ENCODE measurements at places on chromosomes 6 and 20.

- DNase-seq = no peak
Observed at GRCh38 chr20:60255415-60255814, 297.2 kb downstream of the CDH26 start.

- DNase-seq = no peak
Observed at GRCh38 chr20:12072954-12073264, 155.2 kb downstream of the BTBD3 start.

GRCh38 chr6:167648501-167649278, 178.0 kb upstream of the AFDN start:
- DNase-seq = no peak

DNA sequence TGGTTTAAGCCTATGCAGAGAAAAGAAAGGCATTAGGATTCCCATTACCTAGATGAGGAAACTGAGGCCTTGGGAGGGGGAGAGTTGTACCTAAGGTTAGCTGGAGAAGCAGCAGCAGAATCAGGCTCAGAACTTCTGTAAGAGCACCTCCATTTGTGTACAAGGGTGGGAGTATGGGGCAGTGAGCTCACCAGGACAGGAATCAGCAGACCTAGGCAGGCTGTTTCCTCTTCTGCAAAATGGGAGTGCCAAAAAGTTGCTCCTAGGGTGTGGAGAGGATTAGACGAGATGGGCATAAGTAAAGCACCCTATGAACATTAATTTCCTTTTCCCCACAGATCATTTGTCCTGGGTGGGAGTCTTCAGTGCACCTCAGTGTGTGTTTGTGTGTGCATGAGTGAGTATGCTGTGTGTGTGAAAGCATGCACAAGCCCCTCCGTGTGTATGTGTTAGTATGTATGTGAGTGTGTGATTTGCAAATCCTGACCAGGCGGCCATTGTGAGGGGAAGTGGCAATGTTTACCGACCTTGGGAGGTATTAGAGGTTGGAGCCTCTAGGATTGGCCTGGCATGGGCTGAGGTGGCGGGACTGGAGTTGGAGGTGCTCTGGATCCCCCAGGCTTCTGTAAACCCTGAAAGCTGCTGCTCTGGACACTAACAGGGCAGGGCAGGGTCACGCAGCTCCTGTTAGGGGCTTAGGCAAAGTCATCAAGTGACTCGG, 78.8 kb downstream of the VEGFA start:
- DNase-seq = no peak

- DNase-seq = no peak
Observed at GRCh38 chr6:4125500-4125899, 9.9 kb downstream of the ECI2 start.

GRCh38 chr6:156984178-156984738, 207.1 kb downstream of the ARID1B start:
- no peak for DNase-seq

- DNase-seq = no peak
Observed at GRCh38 chr6:70375166-70375565, 38.1 kb upstream of the FAM135A start.

DNA sequence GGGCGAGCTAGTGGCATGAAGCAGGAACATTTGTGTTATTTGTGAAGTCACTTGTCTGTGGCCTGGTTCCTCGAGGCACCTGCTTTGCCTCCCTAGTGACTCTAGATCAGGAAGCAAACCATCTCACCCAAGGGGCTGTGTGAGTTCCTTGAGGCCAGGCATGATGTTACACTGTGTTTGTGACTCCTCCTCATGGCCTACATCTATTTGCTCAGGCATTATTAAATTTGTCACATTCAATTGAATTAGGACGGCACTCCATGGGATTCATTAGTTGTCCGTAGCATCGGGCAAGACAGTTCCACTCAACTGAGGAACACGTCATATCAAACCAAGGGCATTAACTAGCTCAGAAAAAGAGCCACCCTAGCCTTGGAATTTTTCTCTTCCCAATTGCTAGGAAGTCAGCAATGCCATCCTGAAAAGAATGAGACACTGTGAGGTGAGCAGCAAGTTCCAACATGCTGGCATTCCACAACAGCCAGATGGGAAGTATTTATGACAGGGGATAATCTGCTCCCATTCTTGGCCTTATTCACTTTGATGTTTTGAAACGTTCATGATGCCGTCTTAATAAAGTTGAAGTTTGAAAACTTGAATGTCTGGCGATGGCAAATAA, 17.2 kb downstream of the TMEM200A start:
- DNase-seq = no peak

DNA sequence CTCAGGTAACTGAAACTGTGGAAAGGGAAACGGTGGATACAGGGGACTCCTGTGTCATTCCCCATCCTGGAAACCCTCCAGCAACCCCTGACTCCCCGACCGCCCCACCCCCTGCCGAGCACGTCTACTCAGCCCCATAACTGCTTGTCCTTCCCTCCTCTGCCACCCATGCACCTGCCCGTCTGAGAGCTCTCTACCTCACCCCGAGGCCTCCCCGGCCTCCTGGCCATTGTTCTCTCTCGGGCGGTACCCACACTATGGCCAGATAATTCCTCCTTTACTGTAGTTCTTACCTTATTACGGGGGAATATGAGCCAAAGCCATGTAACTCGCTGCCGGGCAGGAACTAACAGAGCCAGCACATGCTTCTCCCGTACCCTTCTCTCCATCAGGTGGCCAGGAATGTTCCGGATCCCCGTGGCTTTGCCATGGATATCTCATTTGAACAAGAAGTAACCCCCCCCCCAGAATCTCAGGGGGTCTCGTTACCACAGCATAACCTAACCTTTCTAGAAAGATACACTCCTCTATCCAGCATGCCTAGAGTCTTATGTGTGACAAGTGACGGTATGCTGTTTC, 4.8 kb upstream of the IRF4 start:
- DNase-seq = no peak

- no peak for DNase-seq
Observed at GRCh38 chr6:136811272-136811671, 11.1 kb upstream of the PEX7 start.

- no peak for DNase-seq
Observed at GRCh38 chr6:170085475-170086401, 205.1 kb downstream of the DLL1 start.
